ENCODE measurements at places on chromosomes 3 and 15.
A peak's percentile ranks its signal among the peaks of the same experiment; 100 is the strongest.

- DNase-seq = no peak
These were observed 227.1 kb upstream of the ARRDC4 start for GRCh38 chr15:97733373-97733772.

DNA sequence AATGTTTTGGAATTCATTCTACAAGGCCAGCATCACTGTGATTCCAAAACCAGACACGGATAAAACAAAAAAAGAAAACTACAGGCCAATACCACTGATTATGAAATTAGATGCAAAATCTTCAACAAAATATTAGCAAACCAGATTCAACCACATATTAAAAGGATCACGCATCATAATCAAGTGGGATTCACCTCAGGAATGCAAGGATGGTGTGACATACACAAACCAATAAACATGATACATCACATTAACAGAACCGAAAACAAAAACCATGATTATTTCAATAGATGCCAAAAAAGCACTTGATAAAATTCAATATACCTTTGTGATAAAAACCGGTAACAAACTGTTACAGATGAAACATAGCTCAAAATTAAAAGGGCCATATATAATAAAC is 48.9 kb downstream of the DLG1 start:
- DNase-seq = no peak

- no peak for DNase-seq
These were observed 9.7 kb upstream of the ARID3B start for GRCh38 chr15:74531144-74531811.

DNA sequence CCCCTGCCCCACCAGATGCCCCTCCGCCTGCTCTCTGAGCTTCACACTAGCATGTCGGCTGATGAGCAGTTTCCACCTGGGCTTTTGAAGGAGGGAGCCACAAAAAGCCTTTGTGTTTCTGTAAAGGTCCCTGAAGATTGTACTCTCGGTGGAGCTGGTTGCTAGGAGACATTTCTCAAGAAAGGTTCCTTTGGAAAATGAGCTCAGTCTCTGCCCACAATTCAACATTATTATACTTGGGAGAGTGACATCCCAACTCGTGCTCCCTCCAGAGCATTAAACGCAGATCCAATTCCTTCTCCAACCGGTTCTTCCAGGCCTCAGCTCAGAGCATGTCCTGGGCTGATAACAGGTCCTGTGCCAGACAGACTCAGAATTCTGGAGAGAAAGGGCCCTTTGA is 26.8 kb upstream of the FAM107A start:
- no peak for DNase-seq

DNA sequence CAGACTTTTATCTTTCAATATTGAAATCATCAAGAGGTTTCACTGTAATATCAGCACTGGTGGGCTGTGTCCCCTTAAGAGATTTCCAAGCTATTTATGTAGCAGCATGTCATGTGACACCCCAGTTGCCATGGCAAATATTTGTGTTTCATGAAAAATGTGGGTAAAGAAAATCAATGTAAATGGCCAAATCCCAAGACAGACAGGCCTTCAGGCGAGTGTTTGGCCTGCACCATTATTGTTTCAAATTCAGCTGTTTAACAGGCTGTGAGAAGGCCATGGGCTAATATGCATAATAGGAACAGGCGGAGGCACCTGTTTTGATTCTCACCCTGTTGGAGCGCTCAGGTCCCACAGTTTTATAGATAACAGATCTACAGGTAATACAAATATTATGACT is 104.2 kb downstream of the IQCH start:
- DNase-seq = no peak

DNA sequence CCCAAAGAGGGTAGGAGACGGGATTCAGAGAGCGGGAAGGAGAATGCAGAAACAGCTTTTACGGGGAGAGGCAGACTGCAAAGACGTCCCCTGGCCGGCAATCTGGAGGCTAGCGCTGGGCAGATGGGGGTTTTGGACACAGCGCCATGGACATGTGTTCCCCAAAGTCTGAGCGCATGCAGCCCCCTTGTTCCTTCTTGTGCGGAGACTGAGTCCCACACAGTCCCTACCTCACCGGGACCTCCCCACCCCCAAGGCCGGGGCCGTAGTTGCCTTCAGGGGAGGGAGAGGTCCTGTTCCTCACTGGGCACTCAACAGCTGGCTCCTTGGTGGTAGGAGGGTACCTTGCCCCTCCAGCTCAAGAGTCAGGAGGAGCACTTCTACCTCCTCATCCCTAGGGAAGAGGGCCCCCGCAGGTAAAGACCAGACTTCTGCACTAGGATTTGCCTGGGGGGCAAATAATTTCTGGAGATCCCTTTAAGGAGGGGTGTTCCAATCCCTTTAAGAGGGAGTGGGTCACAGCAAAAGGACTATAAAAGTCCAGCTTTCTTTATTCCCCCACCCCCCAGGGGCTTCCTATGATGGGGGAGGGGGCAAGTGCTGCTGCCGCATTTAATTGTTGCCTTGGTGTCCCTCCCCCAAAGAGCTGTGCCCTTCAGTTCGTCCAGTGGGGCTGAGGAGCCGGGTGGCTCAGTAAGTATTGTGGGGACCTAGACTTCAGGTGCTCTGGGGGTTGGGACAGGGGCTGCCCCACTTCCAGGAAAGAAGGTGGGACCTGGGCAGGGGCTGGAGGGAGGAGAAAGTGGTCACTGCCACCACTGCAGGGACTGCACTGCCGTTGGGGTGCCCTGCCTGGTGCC is 3.6 kb upstream of the BAHD1 start:
- DNase-seq = no peak

DNA sequence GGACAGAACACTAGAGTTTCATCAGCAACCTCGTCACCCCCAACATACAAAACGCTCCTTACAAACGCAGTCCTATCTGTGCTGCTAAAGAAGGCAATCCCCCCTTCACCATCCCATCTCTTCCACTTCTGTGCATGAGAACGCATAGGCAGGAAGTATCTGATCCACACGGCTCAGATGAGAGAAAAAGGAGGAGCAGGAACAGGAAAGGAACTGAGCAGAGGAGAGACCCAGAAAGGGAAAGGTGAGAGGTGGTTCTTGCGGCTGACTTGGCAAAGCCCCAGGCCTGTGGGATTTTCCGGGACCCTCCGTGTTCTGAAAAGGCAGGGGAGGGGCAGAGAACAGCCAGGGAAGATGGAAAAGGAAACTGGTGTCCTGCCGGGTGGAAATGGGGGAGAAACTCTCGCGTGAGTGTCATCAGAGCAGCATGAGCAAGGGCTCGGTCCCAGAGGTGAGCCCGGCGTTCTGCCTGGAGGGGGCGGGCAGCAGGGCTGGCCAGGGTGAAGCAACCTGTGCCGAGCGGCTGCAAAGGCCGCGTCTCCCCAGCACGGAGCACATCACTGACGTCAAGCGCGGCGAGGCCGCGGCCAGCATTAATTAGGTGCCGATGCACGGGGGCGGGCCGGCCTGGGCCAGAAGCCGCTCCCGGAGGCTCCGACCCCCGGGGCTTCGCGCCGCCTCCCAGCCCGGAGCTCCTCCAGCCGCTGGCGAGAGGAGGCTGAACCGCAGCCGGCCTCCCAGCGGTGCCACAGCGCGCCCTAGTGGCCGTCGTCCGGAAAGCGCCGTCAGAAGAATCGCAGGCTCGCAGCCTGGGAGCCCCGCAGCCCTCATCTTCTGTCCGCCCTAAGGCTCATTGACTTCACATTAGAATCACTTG is 35.8 kb downstream of the CPN2 start:
- peak; percentile 92 for DNase-seq
